Heart right ventricle (tissue), 16 donors: ENCODE measurements at places on chromosomes 4 and X. TPM values are rescaled to one million over a fixed set of nuclear protein-coding genes. Genes with fewer than 3 reads are reported as not detected.

CLNK gene
- not detected for total RNA-seq

RAB9B gene
- 33.9 TPM for total RNA-seq

LIMCH1 gene
- total RNA-seq = 327 TPM

TLR1 gene
- total RNA-seq = 3.1 TPM

CENPVL1 gene
- total RNA-seq = not detected

DCAF8L2 gene
- not detected for total RNA-seq

PF4V1 gene
- not detected for total RNA-seq

GLRA3 gene
- not detected for total RNA-seq

FAM193A gene
- 20.6 TPM for total RNA-seq

GYPB gene
- total RNA-seq = not detected

PDLIM3 gene
- total RNA-seq = 112 TPM

SLC26A1 gene
- total RNA-seq = not detected

COL4A5 gene
- 5.8 TPM for total RNA-seq

CXCL10 gene
- 0.79 TPM for total RNA-seq

FRMPD3 gene
- total RNA-seq = not detected

C4orf51 gene
- total RNA-seq = not detected

SFRP2 gene
- total RNA-seq = not detected

CLGN gene
- 84.9 TPM for total RNA-seq

CLDN34 gene
- total RNA-seq = not detected

SPOCK3 gene
- total RNA-seq = 0.53 TPM

TRIM2 gene
- 26.0 TPM for total RNA-seq

PCDH7 gene
- total RNA-seq = 34.5 TPM
